NCI-H446 treated with DMSO at 0.1 percent for 48 hours (cell line): ENCODE measurements at places on chromosomes 2 and 18.

- no peak for DNase-seq
These were observed 332.8 kb upstream of the UBE2E3 start for GRCh38 chr2:180647621-180648020.

DNA sequence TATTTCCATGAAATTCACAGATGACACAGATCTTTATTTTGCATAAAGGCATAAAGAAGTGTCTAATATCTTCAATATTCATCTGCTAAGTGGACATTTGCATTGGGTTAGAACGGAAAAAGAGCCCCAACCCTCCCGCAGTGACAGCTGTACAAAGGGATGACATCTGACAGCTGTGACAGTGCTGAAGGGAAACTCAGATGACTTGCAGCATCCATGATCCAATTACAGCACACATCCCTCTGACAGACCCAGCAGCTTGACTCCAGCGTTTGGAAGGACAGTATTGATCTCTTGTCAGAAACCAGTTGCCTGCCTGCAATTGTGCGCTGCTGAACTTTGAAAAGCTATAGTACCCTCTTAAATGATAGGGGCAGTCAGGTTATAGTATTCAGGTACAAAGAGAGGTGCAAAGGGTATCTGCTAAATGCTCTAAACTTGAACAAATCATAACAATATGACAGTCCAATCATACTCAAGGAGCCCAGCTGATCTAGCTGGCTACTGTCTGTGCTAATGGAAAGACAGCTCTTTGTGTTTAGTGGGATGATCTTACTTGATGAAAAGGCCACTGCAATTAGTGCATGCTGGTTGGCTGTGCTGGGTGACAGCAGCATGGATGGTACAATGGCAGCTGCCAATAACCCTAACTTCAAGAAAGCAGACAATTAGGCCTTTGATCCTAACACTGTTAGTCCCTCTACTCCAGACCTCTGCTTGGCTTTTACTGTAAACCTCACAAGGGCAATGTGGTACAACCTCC, 599.2 kb downstream of the NR4A2 start:
- DNase-seq, result peak; percentile 3

DNA sequence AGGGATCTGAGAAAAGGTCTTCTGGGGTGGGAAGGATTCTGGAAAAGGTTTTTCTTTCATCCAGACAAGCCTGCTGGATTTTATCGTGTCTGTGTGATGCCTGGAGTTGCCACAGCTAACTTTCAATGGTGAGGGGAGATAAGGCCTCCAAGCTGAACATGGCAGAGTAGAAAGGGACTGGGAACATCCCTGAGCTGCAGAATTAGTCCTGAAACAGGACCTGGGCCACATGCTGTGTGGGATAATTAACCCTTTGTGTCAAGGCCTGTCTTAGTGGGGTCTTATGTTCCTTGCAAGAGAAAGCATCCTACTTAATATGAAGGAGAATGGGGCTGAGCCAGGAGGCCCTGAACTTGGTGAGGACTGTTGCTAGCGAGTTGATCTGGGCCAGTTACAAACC, 66.4 kb downstream of the VSNL1 start:
- no peak for DNase-seq

DNA sequence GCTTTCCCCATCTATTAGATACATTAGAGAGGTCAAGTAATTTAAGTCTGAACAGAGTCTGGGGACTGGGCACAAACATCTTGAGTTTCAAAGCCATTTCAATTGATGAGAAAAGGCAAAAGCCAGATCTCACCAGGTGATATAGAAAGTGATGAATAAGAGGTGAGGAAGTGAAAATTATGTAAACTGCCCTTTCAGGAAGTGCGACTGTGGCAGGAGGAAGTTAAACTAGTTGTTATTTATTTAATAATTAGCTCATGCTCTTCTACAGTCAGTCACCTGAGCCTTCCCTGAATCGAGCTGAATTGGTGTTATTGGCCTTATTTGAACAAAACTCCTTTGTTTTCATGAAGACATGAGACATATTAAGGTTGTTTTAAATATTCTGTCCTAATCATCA, 115.1 kb downstream of the CDH20 start:
- DNase-seq, result no peak

GRCh38 chr18:9771261-9771976, 63.3 kb downstream of the RAB31 start:
- DNase-seq, result no peak

GRCh38 chr2:27954771-27955383, 64.3 kb downstream of the BABAM2 start:
- peak; percentile 98 for DNase-seq

- peak; percentile 74 for DNase-seq
These were observed 35.4 kb downstream of the FASTKD2 start for GRCh38 chr2:206800506-206801417.

GRCh38 chr2:106104332-106105062, 89.6 kb downstream of the UXS1 start:
- DNase-seq, result peak; percentile 16

- no peak for DNase-seq
These were observed 50.9 kb upstream of the OTOF start for GRCh38 chr2:26528836-26529235.
